Metanephros (tissue), 2 donors: ENCODE measurements at places on chromosomes 11 and 22. TPM values are rescaled to one million over a fixed set of nuclear protein-coding genes. Genes with fewer than 3 reads are reported as not detected.

OR4C6 gene
- not detected for total RNA-seq

MMP3 gene
- not detected for total RNA-seq

TMEM179B gene
- 43.4 TPM for total RNA-seq

HORMAD2 gene
- total RNA-seq = not detected

C22orf31 gene
- total RNA-seq = 0.64 TPM

ATXN10 gene
- total RNA-seq = 136 TPM

ANO9 gene
- total RNA-seq = 12.8 TPM

CLDN5 gene
- total RNA-seq = 91.8 TPM

ART5 gene
- 1.8 TPM for total RNA-seq

OR51B5 gene
- total RNA-seq = 2.3 TPM

PARVA gene
- total RNA-seq = 47.3 TPM

SYTL2 gene
- 81.9 TPM for total RNA-seq

LPXN gene
- 8.5 TPM for total RNA-seq

FAM111B gene
- 5.8 TPM for total RNA-seq

NDUFA6 gene
- total RNA-seq = 54.1 TPM

PCNX3 gene
- 25.6 TPM for total RNA-seq

TSKU gene
- 19.0 TPM for total RNA-seq

MYO7A gene
- total RNA-seq = 4.4 TPM
